ENCODE measurements at places on chromosomes 13 and 19. TPM values are rescaled to one million over a fixed set of nuclear protein-coding genes. Genes with fewer than 3 reads are reported as not detected.

The CAMSAP3 gene
- total RNA-seq: 5.6 TPM

The UBE2L5 gene
- total RNA-seq: not detected

The METTL21C gene
- total RNA-seq: not detected

The ZNF540 gene
- total RNA-seq: 1.8 TPM

- no peak for DNase-seq
- no peak overlapping the region for H3K4me3 ChIP-seq
- no peaks in the 10 kb centered on the region for H3K27me3 ChIP-seq
- H3K36me3 ChIP-seq: no peaks in the 10 kb centered on the region
- no peak overlapping the region for H3K27ac ChIP-seq
Observed at GRCh38 chr13:30900436-30900835, 5.6 kb upstream of the MEDAG start.

GRCh38 chr19:33440241-33440640 lies 66.7 kb downstream of the CEBPG start:
- H3K27ac ChIP-seq: no peak overlapping the region
- no peaks in the 10 kb centered on the region for H3K4me1 ChIP-seq
- H3K27me3 ChIP-seq: no peaks in the 10 kb centered on the region
- DNase-seq: no peak
- H3K4me3 ChIP-seq: no peak overlapping the region
- H3K36me3 ChIP-seq: no peaks in the 10 kb centered on the region

- DNase-seq: no peak
- no peak overlapping the region for H3K4me3 ChIP-seq
- H3K4me1 ChIP-seq: peaks cover 7% of the 10 kb centered on the region
Observed at GRCh38 chr19:13727798-13728197, 36.5 kb upstream of the MRI1 start.

GRCh38 chr19:2949939-2950285 lies 5.1 kb upstream of the ZNF77 start:
- H3K27ac ChIP-seq: peak overlapping the region; percentile 99
- peak overlapping the region; percentile 79 for H3K4me3 ChIP-seq
- DNase-seq: no peak
- H3K27me3 ChIP-seq: no peaks in the 10 kb centered on the region

DNA sequence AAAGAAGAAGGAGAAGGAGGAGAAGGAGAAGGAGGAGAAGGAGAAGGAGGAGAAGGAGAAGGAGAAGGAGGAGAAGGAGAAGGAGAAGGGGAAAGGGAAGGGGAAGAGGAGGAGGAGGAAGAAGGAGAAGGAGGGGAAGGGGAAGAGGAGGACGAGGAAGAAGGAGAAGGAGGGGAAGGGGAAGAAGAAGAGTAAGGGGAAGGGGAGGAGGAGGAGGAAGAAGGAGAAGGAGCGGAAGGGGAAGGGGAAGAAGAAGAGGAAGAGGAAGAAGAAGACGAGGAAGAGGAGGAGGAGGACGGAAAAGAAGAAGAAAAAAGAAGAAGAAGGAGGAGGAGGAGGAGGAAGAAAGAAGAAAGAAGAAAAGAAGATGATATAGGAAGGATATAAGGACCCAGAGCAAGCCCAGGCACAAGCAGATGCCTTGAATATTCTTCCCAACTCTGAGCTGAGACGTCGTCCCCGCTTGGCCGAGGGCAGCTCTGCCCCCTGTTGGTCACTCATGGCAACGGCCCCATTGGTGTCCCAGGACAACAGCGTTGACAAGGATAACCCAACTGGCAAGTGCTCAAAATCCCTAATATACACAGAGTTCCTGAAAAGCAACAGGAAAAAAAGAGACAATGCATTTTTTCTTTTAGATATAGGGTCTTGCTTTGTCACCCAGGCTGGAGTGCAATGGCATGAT lies 30.6 kb upstream of the IGSF23 start:
- no peaks in the 10 kb centered on the region for H3K4me1 ChIP-seq
- H3K27me3 ChIP-seq: peaks cover 17% of the 10 kb centered on the region
- no peaks in the 10 kb centered on the region for H3K36me3 ChIP-seq
- no peak overlapping the region for H3K4me3 ChIP-seq
- DNase-seq: no peak

Data from breast epithelium (tissue), 4 donors.